Cardiac septum (tissue), 1 donor: ENCODE measurements at places on chromosomes 4 and X. TPM values are rescaled to one million over a fixed set of nuclear protein-coding genes. Genes with fewer than 3 reads are reported as not detected.

The RHOXF1 gene
- not detected for total RNA-seq

The CLDN22 gene
- not detected for total RNA-seq

The CFI gene
- 10.8 TPM for total RNA-seq

The PPP2R2C gene
- 5.5 TPM for total RNA-seq

DNA sequence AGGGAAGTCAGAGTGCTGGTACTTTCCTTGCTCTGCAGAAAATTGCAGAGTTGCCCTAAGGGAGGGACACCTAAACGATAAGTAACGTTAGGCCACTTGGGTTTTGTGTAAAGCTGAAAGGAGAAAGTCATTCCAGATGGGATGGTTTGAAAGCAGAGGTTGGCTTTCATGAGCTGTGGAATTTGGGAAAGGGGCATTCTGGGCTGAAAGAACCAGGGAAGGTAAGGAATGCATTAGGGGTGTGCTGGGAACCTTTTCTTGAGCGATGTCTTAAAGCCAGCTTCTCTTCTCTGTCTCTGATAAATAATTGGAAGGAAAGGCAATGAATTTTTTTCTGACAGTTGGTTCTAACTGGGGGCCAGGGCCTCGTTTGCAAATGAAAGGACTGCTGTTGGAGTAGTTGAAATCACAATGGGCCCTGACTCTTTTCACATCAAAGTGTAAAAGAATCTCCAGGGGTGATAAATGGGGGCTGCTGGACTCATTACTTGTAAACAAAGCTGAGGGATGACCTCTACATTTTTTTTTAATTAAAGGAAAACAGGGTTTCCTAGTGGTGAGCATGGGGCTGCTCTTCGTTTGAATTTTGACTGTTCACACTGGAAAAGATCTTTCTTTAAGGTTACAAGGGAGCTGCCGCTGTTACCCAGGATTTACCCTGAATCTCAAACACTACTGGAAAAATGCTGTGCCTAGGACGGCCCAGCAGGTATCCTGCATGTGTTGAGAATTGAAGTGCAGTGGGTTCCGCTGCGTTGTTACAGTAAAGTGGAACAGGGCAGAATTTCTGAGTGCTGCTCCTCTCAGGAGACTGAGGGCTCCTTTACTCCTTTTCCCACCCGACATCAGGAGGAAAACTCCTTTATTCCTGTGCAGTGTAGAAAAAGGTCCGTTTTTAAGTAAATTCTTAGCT lies 25.0 kb downstream of the AFF1 start:
- DNase-seq: no peak

- no peak for DNase-seq
These were observed 107.0 kb upstream of the AR start for GRCh38 chrX:67436867-67437266.

- no peak for DNase-seq
These were observed 183.4 kb downstream of the PPP3CA start for GRCh38 chr4:101163936-101164335.

DNA sequence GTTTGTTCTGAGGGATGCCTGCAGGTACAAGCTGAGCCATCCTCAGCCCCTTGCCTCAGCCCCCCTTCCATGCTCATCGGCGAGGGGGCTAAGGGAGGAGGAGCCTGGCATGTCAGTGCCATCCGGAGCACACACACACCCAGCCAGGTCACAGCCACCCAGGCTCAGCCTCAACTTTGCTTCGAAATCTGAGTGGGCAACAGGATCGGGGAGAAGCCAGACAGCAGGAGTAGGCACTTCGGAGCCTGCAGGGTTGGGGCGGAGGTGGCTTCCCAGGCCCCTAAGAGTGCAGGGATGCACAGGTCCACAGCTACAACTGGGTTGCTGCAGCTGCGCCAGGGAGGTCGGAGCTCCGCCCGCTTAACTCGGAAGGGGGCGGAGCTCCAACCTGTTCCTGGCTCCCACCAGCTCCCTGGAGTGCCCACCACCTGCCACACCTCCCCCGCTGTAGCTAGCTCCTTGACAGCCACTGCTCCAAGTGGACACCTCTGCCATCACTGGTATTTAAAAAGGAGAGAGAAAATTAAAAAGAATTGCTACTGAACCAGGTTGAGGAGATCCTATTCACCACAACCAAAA lies 192.9 kb upstream of the GALNT7 start:
- no peak for DNase-seq

DNA sequence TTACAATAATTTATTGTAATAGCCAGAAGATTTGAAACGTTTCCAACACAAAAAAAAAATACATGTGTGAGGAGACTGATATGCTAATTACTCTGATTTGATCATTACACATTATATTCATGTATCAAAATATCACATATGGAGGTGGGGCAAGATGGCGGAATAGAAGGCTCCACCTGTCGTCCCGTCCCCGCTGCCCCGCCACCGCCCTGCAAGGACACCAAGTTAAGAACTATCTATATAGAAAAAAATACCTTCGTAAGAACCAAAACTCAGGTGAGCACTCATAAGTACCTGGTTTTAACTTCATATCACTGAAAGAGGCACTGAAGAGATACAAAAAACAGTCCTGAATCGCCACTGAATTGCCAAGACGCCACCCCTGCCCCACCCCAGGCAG lies 60.9 kb upstream of the SCRG1 start:
- no peak for DNase-seq

GRCh38 chrX:20211261-20211786 lies 55.4 kb downstream of the RPS6KA3 start:
- no peak for DNase-seq

DNA sequence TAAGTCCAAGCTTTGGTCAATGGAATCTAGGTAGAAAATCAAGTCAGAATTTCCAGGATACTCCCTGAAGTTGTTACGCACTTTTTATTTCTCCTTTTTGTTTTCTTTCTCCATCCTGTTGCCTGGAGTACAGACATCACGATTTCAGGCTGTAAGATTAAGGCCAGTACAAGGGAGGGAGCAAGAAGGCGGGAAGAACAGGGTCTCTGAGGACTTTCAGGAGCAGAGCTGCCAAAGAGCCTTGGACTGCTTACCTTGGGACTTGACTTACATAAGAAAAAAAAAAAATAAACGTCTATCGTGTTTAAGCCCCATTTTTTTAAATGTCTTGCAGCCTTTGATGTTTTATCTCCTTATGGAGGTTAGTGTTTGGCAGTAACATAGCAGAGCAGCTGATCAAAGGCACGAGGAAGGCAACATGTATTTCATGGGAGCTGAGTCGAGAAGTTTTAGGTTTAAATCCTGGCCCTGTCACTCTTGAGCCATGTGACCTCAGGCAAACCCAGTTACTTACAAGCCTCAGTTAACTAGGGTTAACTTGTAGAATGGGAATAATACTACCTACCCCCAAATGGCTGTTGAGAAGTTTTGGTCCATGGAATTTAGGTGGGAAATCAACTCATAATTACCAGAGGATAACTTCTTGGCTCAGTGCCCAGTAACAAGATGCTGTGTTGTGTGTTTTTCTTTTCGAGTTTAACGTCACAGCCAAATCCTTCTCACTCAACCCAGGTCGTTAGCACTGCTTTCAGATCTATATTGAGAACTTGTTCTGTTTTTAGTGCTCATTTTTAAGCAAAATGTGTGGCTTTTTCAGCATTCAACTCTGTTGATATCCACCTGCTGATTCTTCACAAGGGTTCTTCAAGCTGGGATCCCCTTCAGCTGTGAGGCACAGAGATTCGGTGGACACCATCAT lies 106.8 kb downstream of the CLNK start:
- DNase-seq: no peak

GRCh38 chr4:86100539-86101215 lies 259.2 kb downstream of the MAPK10 start:
- no peak for DNase-seq

GRCh38 chr4:6815029-6815836 lies 32.7 kb downstream of the KIAA0232 start:
- DNase-seq: no peak

DNA sequence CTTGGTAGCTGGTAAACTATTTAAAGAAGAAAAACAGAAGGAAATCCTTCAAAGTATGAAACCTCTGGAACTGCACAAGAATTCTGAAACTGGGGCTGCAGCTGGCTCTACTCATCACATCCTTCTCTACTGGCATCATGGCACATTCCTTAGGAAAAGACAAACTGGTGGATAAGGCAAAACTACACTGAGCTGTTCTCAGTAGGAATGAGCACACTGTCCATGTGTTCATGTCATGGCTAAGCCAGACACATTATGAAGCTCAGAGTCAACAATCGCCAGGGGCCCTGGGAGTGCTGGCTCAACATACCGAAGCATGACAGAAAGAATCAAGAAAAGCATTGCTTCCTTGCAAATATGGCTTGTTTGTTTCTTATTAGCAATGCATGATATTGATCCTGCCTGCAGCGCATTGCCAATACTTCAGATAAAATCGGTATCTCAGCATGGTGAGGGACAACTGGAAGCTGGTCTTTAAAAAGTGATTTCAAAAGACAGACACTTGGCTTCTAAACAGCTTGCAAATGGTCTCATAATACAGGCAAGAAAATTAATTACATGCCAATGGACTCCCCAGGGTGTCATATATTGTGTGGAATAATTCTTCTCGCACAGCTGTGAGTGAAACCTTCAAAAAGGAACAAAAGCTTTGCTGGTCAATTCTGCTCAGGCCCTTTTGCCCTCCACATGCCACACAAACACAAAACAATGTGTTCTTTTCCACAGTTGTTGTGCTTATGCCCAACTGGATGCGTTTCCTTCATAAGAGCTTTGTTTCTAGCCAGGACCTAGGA lies 300.2 kb upstream of the VCX start:
- no peak for DNase-seq

DNA sequence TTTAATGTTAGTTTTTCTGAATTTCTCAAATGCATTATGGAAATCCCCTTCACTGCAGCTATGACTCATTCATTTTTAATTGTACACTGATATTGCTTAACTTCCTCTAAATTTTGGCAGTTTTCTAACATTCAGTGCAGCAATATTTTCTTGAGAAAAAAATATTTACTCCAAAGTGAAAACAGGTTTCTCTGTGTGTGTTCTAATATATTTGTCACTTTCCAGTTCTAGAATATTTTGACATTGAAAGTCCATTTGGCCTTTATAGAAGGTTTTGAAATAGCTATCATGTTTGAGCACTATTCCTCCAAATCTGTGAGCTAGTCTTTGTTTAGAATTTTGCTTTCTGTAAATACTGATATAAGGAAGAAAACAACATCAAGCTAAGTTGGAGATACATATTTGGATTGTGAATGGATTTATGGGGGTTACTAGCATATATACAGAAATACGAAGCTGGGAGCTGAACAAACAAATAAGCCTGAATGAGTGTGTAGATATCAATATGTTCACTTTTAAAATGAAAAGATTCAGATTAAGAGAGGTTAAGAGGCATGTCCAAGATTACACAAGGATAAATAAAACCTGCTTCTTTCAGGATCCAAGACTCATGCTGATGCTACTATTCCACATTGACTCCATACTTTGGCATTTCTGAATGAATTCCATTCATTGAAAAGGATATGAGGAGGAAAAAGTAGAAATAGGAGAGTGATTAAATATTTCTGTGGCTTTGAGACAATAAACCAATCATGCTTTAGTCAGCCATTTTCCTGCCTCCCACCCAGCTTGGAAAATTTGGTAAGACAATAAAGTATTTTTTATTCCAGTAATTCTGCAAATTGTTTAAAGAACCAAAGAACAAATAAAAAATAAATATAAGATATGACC lies 57.3 kb upstream of the SLIT2 start:
- DNase-seq: no peak

DNA sequence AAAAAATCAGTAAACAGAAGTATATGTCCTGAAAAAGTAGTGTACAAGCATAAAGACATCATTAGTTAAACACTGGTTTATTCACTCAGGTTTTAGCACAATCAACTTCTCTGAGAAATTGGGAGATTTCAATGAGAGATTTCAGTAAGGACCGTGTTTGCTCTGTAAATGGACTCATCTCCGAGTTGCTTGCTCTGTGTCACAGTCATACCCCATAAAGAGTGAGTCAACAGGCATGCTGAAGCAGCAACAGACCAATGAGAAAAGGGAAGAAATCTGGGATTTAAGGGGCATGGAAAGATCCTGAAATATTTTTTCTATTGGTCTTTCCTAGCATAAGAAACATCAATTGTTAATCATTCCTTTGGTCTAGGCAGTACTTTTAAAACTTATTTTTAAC lies 4.7 kb downstream of the GLUD2 start:
- DNase-seq: no peak

DNA sequence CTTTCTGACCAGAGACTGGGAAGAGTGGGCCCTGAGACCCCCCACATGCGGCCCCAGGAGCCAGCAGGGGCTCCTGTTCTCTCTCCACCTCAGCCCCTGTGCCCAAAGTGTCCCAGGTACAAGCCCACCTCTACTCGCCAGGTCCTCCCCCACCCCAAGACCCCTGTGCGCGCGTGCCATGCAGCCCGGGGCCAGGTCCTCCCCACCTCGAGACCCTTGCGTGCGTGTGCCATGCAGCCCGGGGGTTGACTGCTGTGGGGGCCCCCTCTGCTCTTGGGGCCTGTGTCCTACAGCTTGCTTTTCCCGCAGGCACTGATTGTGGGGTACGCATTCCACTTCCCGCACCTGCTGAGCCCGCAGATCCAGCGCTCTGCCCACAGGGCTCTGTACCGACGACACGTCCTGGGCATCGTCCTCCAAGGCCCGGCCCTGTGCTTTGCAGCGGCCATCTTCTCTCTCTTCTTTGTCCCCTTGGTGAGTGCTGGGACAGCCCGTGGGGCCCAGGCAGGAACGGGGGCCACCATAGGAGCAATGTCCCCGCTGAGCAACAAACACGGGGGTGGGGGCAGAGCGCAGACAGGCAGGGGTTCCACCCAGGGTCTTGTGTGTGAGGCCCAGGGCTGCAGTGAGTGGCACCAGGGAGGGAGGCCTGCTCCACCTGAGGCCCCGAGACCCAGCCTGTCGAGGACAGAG lies 20.3 kb downstream of the DGKQ start:
- DNase-seq: peak; percentile 57

DNA sequence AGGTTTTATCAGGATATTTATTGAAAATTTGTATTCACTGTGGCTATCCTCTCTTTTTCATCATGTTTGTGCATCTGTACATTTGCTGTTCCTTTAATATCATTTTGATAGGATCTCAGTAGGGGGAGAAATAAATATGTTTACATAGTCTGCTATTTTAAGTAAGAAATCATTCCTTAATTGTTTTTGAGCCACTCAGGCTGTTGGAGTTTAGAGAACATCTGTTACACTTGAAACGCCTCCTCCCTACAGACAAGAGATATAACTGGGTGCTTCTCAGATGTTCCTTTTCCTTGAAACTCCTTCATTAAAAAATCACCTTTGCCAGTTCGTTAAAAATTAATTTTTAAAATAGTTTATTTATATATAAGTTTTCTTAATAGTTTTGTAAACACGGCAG lies 59.4 kb downstream of the QRFPR start:
- no peak for DNase-seq
